NCI-H1436 treated with DMSO at 0.1 percent for 48 hours (cell line): ENCODE measurements at places on chromosomes 4 and X.

- no peak for DNase-seq
These were observed 52.7 kb downstream of the PPP3CA start for GRCh38 chr4:101294597-101294996.

GRCh38 chr4:113483131-113483530 is 278.4 kb downstream of the CAMK2D start:
- DNase-seq: no peak

- DNase-seq: no peak
These were observed 88.9 kb downstream of the UBE2K start for GRCh38 chr4:39786838-39787237.

DNA sequence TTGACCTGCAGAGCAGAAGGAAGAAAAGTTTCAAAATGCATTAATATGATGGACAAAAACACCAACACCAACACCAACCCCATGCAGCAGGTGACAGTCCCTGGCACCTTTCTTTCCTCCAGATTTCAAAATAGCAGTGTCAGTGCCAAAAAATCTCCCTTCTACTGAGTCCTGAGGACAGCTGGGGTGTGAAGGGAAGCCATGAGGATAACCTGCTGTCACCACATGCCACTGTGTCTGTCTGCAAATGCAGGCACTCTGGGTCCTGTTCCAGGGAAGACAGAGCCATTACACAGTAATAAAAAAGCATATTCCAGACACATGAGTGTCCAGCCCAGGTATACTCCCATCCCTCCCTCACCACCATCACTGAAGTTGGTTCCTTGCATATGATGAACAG is 187.5 kb downstream of the BMP15 start:
- DNase-seq: no peak

- DNase-seq: no peak
These were observed 35.9 kb upstream of the CXCL8 start for GRCh38 chr4:73704314-73705055.
